ENCODE measurements at places on chromosomes 12 and 14. TPM values are rescaled to one million over a fixed set of nuclear protein-coding genes. Genes with fewer than 3 reads are reported as not detected.

GRCh38 chr14:21032326-21033132 lies 2.1 kb downstream of the RNASE13 start:
- DNase-seq: no peak
- no peaks in the 10 kb centered on the region for H3K4me1 ChIP-seq
- H3K27me3 ChIP-seq: no peaks in the 10 kb centered on the region
- H3K4me3 ChIP-seq: no peak overlapping the region
- H3K27ac ChIP-seq: no peak overlapping the region

MGST1 gene
- total RNA-seq: 18.5 TPM

TIGAR gene
- total RNA-seq: 4.1 TPM

DNA sequence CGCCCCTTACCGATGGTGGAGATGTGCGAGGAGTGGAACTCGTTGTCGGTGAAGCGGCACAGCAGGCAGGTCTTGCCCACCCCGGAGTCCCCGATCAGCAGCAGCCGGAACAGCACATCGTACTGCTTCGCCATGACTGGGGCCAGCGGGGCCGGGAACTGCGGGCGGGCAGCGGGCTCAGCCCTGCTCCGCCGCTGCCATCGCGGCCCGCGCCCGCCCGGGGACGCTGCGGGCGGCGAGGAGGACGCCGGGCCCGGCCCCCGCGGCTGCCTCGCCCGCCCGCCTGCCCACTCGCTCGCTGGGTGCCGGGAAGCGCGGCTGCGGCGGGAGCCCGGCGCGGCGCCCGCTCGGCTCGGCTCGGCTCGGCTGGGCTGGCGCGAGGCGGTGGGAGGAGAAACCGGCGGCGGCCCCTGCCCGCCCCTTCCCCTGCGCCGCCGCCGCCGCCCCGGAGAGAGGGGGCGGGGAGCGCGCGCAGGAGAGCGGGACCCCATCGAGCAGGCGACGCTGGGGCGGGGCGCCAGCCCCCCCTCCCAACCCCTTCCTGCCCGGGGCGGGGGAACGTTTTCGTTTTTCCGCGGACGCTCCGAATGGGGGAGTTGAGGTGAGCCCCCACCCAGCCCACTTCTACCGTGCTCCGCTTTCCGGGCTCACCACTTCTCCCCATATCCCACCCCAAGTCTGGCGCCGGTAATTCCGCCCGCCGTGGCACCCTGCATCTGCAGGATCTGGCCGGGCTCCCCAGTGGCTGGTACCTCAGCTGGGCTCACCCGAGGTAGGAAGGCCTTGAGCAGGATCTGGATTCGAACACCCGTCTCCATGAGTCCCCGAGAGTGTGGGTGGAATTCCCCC lies at the start of gene RAB15:
Gene RAB15 (minus strand): TSS at position 394 of the 849 bp plus-strand sequence. CDS start 260 bp downstream, at position 134.
- H3K36me3 ChIP-seq: no peaks in the 10 kb centered on the region
- H3K27me3 ChIP-seq: no peaks in the 10 kb centered on the region
- H3K27ac ChIP-seq: no peak within 1 kb of the TSS
- H3K4me3 ChIP-seq: peak within 1 kb of the TSS; percentile 90
- no peak for DNase-seq

DNA sequence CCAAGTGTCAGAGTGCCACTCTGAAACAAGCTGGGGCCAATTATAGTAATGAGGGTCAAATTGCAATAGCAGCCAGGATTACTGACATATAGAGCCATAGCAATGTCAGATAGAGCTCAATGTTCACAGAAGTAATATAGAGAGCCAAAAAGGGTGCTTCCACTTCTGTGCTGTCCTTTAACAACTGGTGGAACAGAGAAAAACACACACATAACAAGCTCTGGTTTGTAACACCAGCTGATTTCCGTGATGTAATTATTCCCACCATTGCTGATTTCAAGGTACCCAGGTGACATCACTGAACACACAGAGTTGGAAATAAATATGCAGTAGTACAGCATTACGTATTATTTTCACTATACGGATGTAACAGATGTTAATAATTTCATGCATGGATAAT lies 3.0 kb upstream of the CLEC2B start:
- no peaks in the 10 kb centered on the region for H3K36me3 ChIP-seq
- no peak for DNase-seq
- H3K27ac ChIP-seq: no peak overlapping the region
- no peaks in the 10 kb centered on the region for H3K4me1 ChIP-seq
- no peak overlapping the region for H3K4me3 ChIP-seq

Measured in thoracic aorta (tissue), 2 donors.